ENCODE measurements at places on chromosomes 13 and 19.

- DNase-seq, result no peak
These were observed 105.7 kb upstream of the OBI1 start for GRCh38 chr13:78764665-78765064.

DNA sequence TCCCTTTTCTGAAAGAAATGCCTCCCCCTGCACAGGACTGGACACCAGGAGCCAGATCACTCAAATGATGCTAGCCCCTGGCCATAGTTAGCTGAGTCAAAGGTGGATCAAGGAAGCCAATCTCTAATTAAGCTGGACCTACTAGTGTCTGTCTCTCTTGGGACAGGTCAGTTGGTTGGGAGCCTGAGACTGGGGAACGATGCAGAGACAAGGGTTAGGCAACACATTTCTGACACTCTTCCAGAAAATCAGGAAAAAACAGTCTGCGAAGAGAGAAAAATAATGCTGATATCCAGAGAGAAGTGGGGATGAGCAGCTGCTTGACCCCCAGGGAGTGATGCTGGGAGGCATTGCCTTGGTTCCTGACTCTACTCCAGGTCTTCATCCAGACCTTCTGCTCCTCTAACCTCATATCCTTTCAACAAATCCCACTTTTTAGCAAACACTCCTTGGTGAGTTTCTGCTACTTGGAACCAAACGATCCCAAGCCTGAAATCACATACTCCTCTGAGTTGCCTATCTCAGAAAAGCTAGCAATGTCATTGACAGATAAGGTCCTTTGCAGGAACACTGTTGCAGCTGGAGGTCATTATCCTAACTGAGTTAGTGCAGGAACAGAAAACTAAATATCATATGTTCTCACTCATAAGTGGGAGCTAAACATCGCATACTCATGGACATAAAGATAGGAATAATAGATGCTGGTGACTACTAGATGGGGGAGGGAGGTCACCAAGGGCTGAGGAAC lies 369.7 kb downstream of the COG6 start:
- DNase-seq, result no peak

- no peak for DNase-seq
These were observed 88.2 kb downstream of the STK24 start for GRCh38 chr13:98488736-98489135.

DNA sequence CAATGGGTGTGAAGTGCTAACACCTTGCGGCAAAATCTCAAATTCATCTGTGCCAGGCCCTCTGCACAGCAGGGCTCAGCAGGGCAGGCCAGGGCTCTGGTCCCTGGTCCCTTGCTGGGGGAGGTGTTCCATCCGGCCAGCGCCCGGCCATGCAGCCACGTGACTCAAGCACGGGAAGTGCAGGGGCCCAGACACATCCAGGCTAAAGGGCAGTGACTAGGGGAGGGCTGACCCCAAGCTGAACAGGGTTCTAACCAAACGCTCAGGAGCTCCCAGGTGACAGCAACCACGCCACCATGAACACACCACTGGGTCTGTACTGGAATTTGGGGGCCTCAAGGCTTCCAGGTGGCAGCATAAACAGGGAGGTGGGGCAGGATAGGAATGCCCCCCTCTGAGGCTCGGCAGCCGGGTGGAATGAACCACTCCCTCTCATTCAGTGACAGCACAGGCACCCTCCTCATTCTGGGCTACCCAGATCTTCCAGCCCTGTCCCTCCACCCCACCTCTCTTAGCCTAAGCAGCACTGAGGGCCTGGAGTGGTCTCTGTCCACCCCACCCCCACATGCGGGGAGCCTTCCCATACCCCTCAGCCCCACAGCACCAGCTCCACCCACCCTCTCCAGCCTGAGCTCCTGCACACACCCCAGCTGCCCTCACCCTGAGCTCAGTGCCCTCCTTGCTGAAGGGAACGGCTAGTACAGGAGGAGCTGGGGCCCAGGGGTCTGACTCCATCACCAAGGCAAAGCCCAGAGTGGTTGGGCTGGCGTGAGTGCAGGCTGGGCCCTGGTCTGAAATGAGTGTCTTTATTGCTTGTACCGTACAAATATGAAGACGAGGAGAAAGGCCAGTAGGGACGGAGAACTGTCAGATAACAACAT lies 5.3 kb upstream of the CCNP start:
- no peak for DNase-seq

DNA sequence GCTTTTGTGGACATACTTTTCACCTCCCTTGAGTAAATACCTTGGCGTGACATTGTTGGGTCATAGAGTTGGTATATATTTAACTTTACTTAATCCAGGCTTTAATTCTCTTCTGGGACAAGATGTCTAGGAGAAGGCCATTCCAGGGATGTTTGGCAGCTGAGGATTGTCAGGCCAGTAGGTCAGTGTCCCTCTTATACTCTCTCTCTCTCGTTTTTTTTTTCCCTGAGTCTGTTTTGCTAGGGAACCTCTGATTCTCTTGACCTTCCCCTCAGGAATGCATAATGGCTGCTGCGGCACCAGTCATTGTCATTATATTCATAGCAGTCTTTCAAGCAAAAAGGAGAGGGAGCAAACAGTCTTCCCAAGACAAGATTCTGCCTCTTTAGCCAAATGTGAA lies 48.8 kb downstream of the BICRA start:
- DNase-seq, result no peak

GRCh38 chr19:54266133-54266532 lies 9.1 kb upstream of the LILRB5 start:
- DNase-seq, result peak; percentile 4

DNA sequence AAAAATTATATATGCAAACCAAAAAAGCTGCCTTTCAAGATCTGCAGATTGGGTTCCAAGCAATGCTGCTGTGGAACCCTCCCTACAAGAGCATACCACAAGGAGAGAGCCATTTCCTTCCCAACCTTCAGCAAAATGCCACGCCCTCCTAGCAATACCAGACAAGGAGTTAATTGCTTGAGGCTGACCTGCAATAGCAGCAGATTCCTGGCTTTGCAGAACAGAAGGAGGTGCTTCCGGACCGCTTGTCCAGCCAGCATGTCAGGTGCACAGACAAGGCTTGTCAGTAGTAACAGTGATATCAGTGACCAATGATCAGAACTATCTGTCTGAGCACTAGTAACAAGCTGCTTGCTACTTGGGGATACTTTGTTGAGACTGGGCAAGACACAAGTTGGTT lies 301.6 kb downstream of the FGF14 start:
- DNase-seq, result no peak

DNA sequence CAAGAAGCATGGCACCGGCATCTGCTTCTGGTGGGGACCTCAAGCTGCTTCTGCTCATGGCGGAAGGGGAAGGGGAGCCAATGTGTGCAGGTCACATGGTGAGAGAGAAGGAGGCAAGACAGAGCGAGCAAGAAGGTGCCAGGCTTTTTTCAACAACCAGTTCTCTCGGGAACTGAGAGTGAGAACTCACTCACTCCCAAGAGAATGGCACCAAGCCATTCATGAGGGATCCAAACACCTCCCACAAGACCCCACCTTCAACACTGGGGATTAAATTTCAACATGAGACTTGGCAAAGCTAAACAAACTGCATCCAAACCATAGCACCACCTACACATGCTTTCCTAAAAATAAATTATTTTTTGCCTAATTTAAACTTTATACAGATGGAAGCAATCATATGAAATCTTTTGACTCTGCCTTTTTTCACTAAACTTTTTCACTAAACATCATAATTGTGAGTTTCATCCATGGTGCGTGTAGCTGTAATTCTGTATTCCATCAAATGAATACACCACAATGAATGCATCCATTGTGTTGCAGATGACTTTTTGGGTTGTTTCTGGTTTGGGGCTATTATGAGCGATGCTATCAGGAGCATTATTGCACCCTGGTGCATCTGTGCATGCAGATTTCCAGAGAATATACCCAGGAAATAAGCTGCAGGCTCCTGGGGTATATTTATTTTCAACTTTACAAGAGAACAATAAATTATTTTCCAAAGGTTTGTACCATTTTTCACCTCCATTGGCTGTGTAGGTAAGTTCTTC lies 14.6 kb upstream of the IPO5 start:
- no peak for DNase-seq

GRCh38 chr19:7848779-7849457 lies 18.9 kb downstream of the EVI5L start:
- no peak for DNase-seq
